ENCODE measurements at places on chromosomes 5 and 9. TPM values are rescaled to one million over a fixed set of nuclear protein-coding genes. Genes with fewer than 3 reads are reported as not detected.

- H3K36me3 ChIP-seq: no peaks in the 10 kb centered on the region
- no peaks in the 10 kb centered on the region for H3K4me1 ChIP-seq
- no peak overlapping the region for H3K4me3 ChIP-seq
Measured at GRCh38 chr5:84215521-84215920, 169.2 kb downstream of the EDIL3 start.

GRCh38 chr5:60161340-60161934, 267.9 kb upstream of the PDE4D start:
- H3K27me3 ChIP-seq: no peaks in the 10 kb centered on the region
- no peak overlapping the region for H3K27ac ChIP-seq
- no peak for DNase-seq
- no peaks in the 10 kb centered on the region for H3K36me3 ChIP-seq

GRCh38 chr5:157290156-157290980, 24.4 kb downstream of the CYFIP2 start:
- no peak for DNase-seq
- H3K27me3 ChIP-seq: no peaks in the 10 kb centered on the region
- no peaks in the 10 kb centered on the region for H3K36me3 ChIP-seq

- no peaks in the 10 kb centered on the region for H3K4me1 ChIP-seq
- no peak overlapping the region for H3K27ac ChIP-seq
- no peak for DNase-seq
- no peak overlapping the region for H3K4me3 ChIP-seq
Measured at GRCh38 chr5:7565559-7565958, 169.6 kb downstream of the ADCY2 start.

GRCh38 chr5:96790961-96791504, 16.7 kb downstream of the ERAP1 start:
- H3K27ac ChIP-seq: no peak overlapping the region
- no peak overlapping the region for H3K4me3 ChIP-seq
- H3K4me1 ChIP-seq: peaks cover 3% of the 10 kb centered on the region
- H3K36me3 ChIP-seq: peaks cover 2% of the 10 kb centered on the region
- H3K27me3 ChIP-seq: no peaks in the 10 kb centered on the region

GRCh38 chr5:33637011-33637410, 196.2 kb downstream of the TARS1 start:
- H3K27ac ChIP-seq: no peak overlapping the region
- no peaks in the 10 kb centered on the region for H3K4me1 ChIP-seq
- H3K4me3 ChIP-seq: no peak overlapping the region
- no peak for DNase-seq
- no peaks in the 10 kb centered on the region for H3K27me3 ChIP-seq
- no peaks in the 10 kb centered on the region for H3K36me3 ChIP-seq

DNA sequence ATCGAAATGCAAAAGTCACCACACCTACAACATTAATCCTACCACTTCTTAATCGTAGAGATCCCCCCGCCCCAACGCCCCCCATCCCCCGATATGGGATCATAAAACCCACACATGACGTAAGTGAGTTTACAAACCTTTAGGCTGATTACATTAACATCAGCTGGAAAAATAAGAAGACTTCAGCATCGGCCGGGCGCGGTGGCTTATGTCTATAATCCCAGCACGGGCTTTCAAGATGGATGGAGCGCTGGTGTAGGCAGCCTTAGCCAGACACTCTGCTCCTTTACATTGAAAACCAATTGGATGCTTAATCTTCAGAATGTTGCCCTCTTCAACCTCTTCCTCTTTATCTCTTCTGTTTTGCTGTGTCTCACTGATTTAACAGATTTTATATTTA, 1376.0 kb downstream of the MAT2B start:
- DNase-seq: no peak
- H3K36me3 ChIP-seq: no peaks in the 10 kb centered on the region
- H3K27me3 ChIP-seq: no peaks in the 10 kb centered on the region
- H3K4me1 ChIP-seq: no peaks in the 10 kb centered on the region
- no peak overlapping the region for H3K27ac ChIP-seq
- H3K4me3 ChIP-seq: no peak overlapping the region

GRCh38 chr9:117405950-117406705, 8.7 kb downstream of the ASTN2 start:
- no peak overlapping the region for H3K27ac ChIP-seq
- no peak overlapping the region for H3K4me3 ChIP-seq
- H3K36me3 ChIP-seq: no peaks in the 10 kb centered on the region

DNA sequence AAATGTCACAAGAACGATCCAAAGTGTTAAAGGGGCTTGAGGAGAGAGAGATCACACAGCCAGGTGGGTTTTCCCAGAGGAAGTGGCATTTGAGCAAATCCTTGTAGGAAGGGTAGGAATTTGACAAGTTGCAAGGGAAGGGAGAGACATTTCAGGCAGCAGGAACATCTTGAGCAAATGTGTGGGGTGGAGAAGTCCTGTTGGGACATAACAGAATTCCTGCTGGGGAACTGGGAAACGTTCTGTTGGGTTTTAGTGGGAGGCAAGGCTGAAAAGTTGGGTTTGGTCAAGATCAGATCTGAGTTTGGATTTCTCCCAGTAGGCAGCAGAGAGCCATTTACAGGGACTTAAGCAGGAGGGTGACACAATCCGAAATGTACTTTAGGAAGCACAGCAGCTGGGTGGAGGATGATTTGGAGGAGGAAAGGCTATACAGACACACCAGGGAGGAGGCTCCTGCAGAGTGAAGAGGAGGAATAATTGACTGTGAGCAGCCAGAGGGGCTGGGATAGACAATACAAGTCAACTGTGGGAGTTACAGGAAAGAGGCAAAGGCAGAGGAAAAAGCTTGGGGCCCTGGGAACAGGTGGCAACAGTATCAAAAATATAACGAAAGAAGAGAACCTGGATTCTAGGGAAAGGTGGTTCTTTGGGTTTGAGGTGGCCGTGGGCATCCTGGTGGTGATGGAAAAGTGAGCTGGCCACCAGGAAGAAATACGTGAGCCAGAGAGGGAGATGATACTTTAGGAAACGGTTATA, 3.1 kb upstream of the ZSWIM6 start:
- no peak for DNase-seq
- no peaks in the 10 kb centered on the region for H3K27me3 ChIP-seq
- no peaks in the 10 kb centered on the region for H3K4me1 ChIP-seq

- no peaks in the 10 kb centered on the region for H3K27me3 ChIP-seq
- no peak overlapping the region for H3K4me3 ChIP-seq
- no peaks in the 10 kb centered on the region for H3K36me3 ChIP-seq
- no peak for DNase-seq
Measured at GRCh38 chr5:6461793-6462650, 13.4 kb downstream of the UBE2QL1 start.

GRCh38 chr5:176183321-176184074, 54.7 kb upstream of the SIMC1 start:
- DNase-seq: no peak
- H3K4me1 ChIP-seq: no peaks in the 10 kb centered on the region

- H3K27ac ChIP-seq: no peak overlapping the region
- no peaks in the 10 kb centered on the region for H3K36me3 ChIP-seq
- H3K27me3 ChIP-seq: no peaks in the 10 kb centered on the region
- no peaks in the 10 kb centered on the region for H3K4me1 ChIP-seq
- H3K4me3 ChIP-seq: no peak overlapping the region
Measured at GRCh38 chr9:98558575-98558974, 150.2 kb downstream of the GABBR2 start.

- no peak overlapping the region for H3K27ac ChIP-seq
Measured at GRCh38 chr5:136424835-136425584, 59.7 kb upstream of the TRPC7 start.

- H3K4me1 ChIP-seq: no peaks in the 10 kb centered on the region
- no peak overlapping the region for H3K27ac ChIP-seq
- no peak overlapping the region for H3K4me3 ChIP-seq
- H3K27me3 ChIP-seq: no peaks in the 10 kb centered on the region
- peak; percentile 86 for DNase-seq
Measured at GRCh38 chr9:133845440-133845839, 107.3 kb upstream of the SARDH start.

- no peak overlapping the region for H3K4me3 ChIP-seq
- DNase-seq: no peak
- no peaks in the 10 kb centered on the region for H3K36me3 ChIP-seq
- no peaks in the 10 kb centered on the region for H3K27me3 ChIP-seq
- H3K4me1 ChIP-seq: no peaks in the 10 kb centered on the region
Measured at GRCh38 chr9:126226991-126227936, 99.4 kb upstream of the MVB12B start.

Gene NR2F1-AS1
- total RNA-seq: 7.6 TPM

Gene CEP72
- 2.2 TPM for total RNA-seq

Gene ABHD17B
- 38.0 TPM for total RNA-seq

Gene C5
- 11.4 TPM for total RNA-seq

Gene CHSY3
- 19.5 TPM for total RNA-seq

Gene ROR2
- total RNA-seq: 1.6 TPM

Gene GARIN3
- not detected for total RNA-seq
